ENCODE measurements at places on chromosomes 12 and 14. TPM values are rescaled to one million over a fixed set of nuclear protein-coding genes. Genes with fewer than 3 reads are reported as not detected.

DNA sequence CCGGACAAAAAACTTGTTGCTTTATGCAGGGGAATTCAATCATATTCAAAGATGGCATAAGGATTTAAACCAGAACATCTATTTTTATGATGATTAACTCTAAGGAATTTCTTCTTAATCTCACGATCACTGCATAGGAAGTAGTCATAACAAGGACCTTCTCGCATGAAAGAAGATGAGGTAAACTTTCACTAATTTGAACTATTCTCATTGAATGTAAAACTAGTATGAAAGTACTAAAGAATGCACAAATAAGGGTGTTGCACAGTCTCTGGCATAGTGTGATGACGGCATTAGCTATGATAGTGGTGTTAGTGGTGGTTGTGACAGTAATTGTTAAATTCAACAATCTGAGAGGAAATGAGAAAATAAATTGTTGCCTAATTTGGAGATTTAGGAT lies 280.0 kb downstream of the SLC6A15 start:
- DNase-seq, result no peak

GRCh38 chr14:67170660-67171059 lies 18.6 kb upstream of the GARIN2 start:
- DNase-seq, result no peak

DNA sequence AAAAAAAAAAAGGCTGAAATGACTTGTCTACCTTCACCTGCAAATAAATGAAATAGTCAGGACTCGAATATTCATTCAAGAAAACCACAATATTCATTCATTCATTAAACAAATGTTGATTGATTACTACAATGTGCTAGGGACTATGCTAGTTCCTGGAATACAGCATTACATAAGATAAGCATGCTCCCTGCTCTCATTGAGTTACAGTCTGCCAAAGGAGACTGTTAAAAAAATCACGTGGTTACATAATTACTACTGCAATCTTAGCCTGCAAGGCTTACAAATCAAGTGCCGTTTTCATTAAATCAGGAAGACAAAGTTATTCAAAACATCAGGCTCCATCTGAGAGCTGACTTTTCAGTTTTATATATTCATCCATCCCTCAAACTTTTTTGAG lies 70.4 kb upstream of the RIC8B start:
- DNase-seq, result no peak

KRT83 gene
- not detected for polyA plus RNA-seq

DNA sequence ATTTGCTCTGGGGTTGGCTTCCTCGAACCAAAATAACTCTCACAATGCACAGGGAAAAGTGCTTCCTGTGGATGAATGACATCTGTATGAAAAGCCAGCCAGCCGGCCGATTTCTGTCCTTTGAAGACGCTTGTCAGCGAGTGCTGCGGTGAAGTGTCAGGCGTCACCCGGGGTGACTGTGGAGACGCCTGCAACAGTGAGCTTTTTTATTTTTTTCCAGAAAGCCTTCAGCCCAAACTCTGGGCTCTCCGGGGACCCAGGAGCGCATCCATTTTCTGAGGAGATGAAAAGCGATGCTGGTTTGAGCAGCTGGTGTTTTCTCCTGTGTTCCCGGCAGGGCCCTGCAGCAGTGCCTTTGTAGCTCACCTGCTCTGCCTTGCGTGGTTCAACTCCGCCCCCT lies 147.9 kb upstream of the MYL2 start:
- no peak for DNase-seq

- no peak for DNase-seq
Measured at GRCh38 chr14:68787092-68787992, 5.5 kb downstream of the ZFP36L1 start.

- DNase-seq, result no peak
Measured at GRCh38 chr12:104622928-104623327, 166.2 kb downstream of the CHST11 start.

OR6C2 gene
- not detected for polyA plus RNA-seq

- DNase-seq, result no peak
Measured at GRCh38 chr12:104319918-104320626, 16.5 kb downstream of the EID3 start.

CMA1 gene
- not detected for polyA plus RNA-seq

DNA sequence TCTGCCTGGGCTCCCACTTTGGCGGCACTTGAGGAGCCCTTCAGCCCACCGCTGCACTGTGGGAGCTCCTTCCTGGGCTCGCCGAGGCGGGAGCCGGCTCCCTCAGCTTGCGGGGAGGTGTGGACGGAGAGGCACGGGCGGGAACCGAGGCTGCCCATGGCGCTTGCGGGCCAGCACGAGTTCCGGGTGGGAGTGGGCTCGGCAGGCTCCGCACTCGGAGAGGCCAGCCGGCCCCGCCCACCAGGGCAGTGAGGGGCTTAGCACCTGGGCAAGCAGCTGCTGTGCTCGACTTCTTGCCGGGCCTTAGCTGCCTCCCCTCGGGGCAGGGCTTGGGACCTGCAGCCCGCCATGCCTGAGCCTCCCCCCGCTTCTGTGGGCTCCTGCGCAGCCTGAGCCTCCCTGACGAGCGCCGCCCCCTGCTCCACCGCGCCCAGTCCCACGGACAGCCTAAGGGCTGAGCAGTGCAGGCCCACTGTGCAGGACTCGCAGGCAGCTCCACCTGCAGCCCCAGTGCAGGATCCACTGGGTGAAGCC lies 44.6 kb downstream of the R3HDM2 start:
- DNase-seq, result no peak

- DNase-seq, result no peak
Measured at GRCh38 chr14:80954687-80955299, 628 bp upstream of the TSHR start.

DNA sequence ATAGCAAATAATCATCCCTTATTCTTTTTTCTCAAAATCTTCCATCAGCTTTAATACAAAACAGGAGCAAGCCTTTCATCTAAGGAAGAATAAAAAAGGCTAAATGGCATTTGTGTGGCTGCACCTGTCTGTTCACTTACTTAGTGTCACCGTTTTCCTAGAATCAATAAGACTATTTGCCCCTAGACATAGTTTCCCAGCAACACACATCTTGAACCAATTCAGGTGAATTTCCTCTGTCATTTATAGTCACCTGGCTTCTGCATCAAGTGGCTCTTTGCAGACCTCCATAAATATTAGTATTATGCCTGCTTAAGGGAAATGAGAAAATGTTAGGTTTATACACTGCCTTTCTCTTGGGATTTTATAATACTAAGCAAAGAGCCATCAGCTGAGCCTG lies 17.4 kb upstream of the GCH1 start:
- DNase-seq, result no peak

DNA sequence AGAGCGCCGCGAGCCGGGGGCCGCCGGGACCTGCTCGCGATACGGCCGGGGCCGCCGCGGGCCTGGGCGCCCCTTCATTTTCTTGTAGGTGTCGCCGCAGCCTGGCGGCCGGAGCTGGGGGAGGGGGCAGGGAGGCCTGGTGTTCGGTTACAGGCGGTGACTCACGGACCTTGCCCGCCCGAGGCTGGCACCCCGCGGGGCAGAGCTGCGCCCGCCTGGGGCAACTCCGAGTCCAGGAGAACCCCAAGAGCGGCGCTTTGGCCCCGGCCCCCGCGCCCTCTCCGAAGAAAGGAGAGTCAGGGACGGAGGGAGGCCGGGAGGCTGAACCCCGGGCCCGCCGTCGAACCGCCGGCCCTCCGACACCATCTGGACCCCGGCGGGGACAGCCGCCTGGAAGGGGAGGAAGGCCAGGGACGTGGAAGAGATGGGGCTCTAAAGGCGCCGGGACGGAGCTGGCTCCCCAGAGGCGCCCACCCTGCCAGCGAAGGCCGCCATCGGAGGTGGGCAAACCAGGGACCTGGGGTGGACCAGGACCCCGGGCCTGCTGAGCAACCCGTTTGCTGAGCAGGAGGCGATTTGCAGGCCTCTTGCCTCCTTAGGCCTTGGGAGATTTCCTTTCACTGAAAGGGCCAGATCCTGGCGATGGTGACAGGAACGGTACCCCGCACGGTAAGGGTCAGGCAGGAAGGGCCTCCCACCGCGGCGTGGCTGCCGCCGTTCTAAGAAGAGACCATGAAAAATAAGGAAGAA lies 843 bp upstream of the NUAK1 start:
- DNase-seq, result no peak

DNA sequence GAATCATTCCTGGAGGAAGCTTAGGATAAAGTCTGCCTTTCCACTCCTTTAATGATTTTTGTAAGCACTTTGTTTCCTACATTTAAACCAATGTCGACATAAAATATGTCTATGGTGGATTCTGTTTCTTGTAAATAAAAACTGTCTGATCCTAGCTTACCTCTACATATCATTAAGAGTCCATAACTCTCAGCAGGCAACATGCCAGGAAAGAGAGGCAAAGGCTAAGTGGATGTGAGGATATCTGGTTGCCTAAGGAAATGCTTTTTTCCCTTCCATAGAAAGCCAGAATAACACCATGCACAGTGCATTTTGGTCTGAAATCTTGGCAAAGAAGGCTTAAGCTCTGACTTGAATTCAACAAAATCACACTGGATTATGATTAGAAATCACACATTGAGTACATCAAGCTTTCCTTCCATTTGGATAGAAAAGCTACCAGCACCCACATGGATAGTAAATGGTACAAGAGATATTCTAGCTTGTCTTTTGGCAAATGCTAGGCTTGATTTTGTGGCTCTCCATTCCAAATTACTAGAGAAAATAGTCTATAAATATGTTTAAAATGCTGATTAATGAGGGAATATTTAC lies 57.0 kb upstream of the CNTN1 start:
- DNase-seq, result no peak

GRCh38 chr12:70966996-70967790 lies 46.7 kb upstream of the PTPRR start:
- DNase-seq, result no peak

DNA sequence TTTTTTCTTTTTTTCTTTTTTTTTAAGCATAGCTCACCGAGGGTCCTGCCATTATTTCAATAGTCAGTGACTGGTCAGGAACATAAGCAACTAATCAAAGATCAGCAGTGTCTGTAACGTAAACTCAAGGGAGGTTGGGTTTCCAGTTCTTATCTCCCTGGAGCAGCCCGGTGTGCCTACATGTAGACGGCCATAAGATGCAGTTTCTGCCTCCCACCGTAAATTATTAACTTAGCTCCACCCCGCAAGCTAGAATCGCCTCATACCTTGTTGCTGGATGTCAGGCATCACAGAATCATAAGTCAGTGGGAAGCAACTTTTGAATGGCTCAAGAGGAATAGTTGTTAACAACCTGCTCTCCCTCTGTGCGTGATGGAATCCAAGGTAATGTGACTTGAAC lies at the start of gene MYO1H:
Gene MYO1H (plus strand): TSS at position 312 of the 400 bp plus-strand sequence. CDS start 61 bp downstream, at position 373.
- DNase-seq, result no peak

DNA sequence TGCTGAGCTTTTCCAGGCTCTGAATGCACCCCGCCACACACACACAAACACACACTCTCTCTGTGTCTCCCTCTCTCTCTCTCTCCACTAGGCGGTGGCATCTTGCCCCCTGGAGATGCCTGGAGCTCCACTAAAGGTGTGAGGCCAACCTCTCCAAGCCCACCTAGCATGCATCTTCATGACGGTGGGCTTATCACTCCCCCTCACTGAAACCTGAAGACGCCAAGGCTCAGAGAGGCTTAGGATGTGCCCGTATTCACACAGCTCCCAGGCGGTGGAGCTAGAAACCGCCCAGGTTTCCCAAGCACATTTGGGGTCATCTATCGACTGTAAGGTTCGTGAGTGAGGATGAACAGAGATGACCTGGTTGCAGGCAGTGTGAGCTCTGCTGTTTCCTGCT lies 42.6 kb upstream of the BCL11B start:
- DNase-seq, result no peak

GRCh38 chr12:109589240-109589590 lies 15.6 kb downstream of the MVK start:
- no peak for DNase-seq

SIX4 gene
- polyA plus RNA-seq, result 21.9 TPM

- no peak for DNase-seq
Measured at GRCh38 chr12:63354969-63355368, 204.0 kb upstream of the AVPR1A start.

GRCh38 chr14:50039734-50040400 lies 76.5 kb downstream of the VCPKMT start:
- DNase-seq, result no peak

STXBP6 gene
- 15.4 TPM for polyA plus RNA-seq

Measured in forelimb muscle (tissue), 1 donor.